Upper lobe of right lung (tissue), 1 donor: ENCODE measurements at places on chromosomes 12 and 14.

DNA sequence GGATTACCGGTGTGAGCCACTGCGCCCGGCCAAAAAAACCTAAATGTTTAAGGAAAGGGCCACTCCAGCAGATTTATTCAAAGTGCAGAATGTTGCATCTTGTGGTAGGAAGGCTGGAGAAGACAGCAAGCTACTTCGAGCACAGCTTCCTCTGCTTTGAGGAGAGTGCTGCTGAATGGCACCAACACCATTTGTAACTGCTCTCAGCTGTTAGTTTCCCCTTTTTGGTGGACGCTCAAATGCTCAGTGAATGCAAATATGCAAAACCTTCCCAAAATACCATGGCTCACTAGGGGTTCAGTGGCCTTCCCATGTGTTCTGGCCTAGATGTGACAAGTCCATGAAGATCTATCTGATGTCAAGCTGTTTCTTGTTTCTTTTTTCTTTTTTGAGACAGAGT is 2.9 kb upstream of the TDRD9 start:
- no peak for DNase-seq

DNA sequence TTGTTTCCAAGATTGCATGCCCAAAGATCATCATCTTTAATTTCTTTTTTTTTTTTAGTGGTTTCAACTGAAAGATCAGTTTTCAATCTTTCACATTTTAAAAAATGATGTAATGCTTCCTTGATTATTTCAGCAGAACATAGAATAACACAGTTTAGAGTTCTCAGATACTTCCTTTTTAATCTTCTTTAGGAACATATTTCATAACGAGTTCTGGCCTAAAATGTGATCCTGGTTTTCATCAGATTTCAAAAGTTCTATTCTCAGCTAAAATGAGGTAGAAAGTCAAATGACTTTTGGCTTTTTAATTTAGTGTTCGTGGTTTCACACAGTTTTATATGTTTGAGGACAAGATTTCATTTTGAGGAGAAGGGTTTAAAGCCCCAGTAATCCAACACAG is 40.0 kb upstream of the NR1H4 start:
- no peak for DNase-seq

GRCh38 chr12:12319451-12320183 is 30.4 kb downstream of the MANSC1 start:
- no peak for DNase-seq

- no peak for DNase-seq
Measured at GRCh38 chr12:32609966-32610365, 69.1 kb upstream of the DNM1L start.

DNA sequence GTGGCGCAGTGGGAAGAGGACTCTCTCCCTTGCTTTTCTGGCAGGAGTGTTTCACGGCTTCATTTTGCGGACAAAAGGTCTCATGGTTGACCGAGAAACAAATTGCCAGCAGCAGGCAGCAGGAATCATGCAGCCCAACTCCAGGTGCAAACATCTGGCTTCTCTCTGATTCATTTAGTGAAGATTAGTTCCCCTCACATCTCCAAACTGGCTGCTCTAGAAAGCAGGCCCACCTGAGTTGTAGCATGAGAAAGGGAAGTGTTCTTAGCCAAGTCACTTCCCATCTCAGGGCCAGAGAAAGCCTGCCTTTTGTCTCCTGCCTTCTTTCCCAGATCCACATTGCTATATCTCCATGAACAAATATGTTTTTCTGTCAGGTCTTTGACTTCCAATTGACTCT is 120.8 kb upstream of the CCDC196 start:
- DNase-seq: no peak

- no peak for DNase-seq
Measured at GRCh38 chr12:131065801-131066200, 112.1 kb downstream of the ADGRD1 start.

GRCh38 chr14:94659901-94660300 is 47.7 kb downstream of the SERPINA3 start:
- no peak for DNase-seq

DNA sequence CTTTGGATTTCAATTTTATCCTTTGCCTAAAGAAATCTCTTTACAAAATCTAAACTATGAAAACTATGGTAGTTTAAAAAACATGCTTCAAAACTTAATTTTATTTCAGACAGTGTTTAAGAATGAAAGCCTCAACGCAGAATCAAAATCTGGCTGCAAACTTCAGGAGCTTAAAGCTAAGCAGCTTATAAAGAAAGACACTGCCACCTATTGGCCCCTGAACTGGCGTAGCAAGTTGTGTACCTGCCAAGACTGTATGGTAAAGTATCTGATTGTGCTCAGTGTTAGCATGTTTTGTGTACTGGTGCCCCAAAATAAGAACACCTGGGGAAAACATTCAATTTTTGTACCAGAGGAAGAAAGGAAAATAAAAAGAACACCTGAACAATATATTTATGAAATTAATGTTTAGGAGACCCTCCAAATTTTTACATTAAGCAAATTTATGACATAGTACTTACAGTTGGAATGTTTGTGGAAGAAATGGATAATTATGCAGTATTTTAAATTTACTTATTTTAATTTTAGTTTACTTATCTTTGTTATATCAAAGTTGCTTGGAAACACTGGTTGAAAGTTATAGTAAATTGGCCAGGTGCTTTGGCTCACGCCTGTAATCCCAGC is 12.2 kb downstream of the UBR7 start:
- peak; percentile 29 for DNase-seq

DNA sequence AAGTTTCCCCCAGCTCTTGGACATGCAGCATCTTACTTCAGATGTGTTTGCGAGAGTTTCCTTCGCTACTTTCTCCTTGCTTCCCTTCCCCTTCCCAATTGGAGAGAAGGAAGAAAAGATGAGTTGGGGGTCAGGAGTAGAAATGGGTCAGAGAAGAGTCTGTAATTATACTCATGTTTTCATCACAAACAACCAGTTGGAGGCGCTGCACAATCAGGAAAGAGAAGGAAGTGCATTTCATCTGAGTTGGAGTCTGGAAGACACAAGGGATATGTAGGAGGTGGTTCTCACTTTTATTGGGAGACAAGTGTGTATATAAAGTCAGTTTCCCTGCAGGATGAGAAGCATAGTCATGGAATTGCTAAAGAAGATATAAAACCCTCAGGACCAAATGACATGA is 31.3 kb upstream of the VSX2 start:
- no peak for DNase-seq

GRCh38 chr12:122086116-122086515 is 7.6 kb downstream of the MLXIP start:
- DNase-seq: no peak

DNA sequence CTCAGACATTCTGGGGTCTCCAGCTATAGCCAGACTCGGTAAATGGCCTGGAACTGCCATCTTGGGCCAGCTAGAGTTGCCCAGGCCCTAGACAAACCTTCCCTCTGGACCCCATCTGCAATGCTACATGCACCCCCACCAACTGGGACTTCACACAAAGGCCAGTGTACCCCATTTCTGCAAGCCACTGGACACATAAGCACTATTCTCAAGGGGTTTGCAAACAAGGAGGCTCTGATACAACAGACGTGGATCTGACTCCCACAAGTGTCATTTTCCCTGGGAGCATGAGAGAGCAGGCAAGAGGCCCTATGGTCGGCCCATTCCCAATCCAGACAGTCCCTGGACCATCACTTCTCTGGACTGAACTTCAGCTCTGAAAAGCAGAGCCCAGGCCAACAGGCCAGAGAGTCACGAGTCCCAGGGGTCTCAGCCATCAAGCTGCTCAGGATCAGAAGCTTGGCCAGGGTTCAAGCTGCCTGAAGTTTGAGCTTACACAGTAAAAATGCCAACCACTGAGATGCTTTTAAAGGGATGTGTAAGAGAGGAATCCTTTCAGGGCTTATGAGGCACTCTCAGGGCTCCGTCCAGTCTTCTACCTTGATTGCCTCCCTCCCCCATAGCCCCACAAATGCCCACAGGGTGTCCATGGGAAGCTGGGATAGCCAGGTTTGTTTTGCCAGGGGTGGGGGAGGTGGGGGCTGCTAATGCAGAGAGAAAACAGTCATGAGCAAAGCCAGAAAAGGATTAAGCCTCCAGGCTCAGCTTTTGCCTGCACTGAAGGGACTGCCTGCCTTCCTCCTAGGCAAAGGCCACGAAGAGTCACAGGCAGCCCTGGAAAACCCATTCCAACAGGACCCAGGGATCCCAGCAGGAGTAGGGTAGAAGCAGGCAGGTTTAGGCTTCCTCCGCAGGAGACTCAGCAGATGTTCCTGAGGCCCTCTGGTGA is 31.7 kb upstream of the PNMA1 start:
- no peak for DNase-seq

- DNase-seq: no peak
Measured at GRCh38 chr12:3127832-3128231, 50.7 kb downstream of the TSPAN9 start.

- DNase-seq: no peak
Measured at GRCh38 chr14:63404906-63405305, 86.2 kb upstream of the GPHB5 start.

- DNase-seq: no peak
Measured at GRCh38 chr12:93748672-93749383, 71.7 kb downstream of the CRADD start.

- no peak for DNase-seq
Measured at GRCh38 chr12:119491814-119492213, 101.8 kb upstream of the TMEM233 start.
